NCI-H82 (cell line): ENCODE measurements at places on chromosomes 11 and 22.

DNA sequence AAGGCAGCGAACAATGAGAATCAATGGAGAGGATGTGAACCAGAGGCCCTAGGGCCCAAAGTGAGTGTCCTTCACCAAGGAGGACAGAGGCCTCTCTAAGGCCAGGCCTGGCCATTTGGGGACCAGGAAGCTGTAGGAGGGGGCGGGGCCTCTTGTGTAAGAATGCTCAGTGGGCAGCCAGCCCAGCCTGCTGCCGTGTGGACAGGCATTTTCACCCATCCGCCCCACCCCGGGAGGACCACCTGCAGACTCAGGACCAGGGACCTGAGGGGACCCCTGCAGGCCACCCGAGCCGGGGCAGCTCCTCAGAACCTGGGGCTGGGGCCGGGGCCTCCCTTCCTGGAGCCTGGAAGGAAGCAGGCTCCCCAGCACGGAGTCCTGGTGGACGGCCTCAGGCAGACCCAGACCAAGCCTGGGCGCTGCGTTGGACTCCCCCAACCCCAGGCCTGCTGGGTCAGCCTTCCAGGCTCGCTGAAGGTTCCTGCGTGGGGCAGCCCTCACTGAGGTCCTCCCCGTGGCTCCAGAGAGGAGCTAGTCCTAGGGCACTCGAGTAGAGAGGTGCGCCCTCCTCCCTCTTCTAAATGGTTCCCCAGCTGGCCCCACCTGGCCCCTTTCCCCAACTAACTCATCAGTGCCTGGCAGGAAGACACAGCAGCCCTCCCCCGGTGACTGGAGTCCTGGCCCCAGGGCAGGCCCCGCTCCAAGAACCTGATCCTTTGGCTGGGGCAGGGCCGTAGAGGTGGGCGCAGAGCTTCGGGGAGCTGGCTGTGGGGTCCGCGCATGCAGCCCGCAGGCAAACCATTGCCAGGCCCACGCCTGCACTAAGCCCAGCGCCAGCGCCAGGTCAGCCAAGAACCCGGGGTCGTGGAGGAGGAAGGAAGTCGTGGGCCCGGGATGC lies 1.5 kb upstream of the TRABD start:
- DNase-seq, result no peak

GRCh38 chr11:91248199-91248807 lies 976.3 kb upstream of the FAT3 start:
- peak; percentile 65 for DNase-seq

GRCh38 chr11:13368041-13368446 lies 90.5 kb downstream of the BMAL1 start:
- no peak for DNase-seq

- no peak for DNase-seq
Observed at GRCh38 chr11:115469361-115469760, 34.9 kb downstream of the CADM1 start.

GRCh38 chr11:2572491-2573239 lies 127.1 kb downstream of the KCNQ1OT1 start:
- DNase-seq, result no peak

GRCh38 chr11:62433904-62434276 lies 15.1 kb downstream of the SCGB1A1 start:
- peak; percentile 19 for DNase-seq

DNA sequence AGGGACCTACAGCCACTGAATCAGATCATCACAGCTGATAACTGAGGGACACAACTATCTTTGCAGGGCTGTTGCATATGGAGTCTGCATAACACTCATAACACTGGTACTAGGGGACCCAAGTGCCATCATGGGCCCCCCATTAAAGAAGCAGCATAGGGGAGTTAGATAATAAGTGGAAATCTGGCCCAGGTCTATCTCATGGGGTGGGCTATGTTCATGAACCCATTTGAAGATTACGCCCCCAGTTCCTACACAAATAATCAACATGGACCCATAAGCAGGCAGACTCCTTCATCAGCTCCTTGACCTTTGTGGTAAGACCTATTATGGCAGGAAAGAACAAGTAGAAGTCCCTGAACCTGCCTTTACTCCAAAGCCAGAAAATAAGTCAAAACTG lies 48.8 kb downstream of the ASCL2 start:
- DNase-seq, result no peak

DNA sequence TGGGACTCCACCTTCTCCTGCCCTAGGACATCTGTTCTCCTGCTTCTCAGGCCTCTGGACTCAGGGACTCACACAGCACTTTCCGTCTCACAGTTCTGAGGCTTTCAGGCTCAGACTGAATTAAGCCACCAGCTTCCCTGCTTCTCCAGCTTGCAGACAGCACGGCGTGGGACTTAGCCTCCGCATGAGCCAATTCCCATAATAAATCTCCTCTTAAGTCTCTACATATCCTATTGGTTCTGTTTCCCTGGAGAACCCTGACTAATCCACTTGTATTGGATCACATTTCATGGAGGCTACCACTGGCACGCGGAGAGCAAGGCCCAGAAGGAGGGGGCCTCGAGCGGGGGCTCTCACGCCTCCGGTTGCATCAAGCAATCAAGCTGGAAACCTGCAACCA lies 1313.6 kb downstream of the TBC1D22A start:
- peak; percentile 92 for DNase-seq

- DNase-seq, result peak; percentile 28
Observed at GRCh38 chr11:46237248-46238077, 40.0 kb upstream of the CREB3L1 start.

DNA sequence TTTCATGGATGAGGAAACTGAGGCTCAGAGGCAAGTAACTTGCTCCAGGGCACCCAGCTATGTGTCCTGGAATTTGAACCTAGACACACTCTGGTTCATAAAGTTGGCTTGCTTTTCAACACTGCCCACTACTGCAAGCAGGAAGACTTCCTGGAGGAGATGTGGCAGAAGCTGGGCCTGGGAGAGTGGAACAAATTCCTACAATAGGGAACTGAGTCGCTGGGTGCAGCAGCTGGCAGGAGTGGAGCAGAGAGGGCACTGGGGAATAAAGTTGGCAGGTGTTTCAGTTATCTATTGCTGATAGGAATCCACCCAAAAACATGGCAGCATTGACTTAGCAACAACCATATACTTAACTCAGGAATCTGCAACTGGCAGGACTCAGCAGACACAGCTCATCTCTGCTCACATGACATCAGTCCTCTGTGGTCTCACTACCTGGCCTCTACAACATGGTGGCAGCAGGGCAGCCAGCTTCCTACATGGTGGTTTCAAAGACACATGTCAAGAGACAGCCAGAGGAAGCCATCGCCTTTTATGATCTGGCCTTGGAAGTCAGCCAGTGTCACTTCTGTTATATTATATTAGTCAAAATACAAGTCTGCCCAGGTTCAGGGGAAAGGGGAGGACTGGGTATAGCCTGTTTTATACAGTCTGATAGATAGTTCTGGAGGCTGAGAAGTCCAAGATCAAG lies 10.6 kb upstream of the CARD10 start:
- no peak for DNase-seq

DNA sequence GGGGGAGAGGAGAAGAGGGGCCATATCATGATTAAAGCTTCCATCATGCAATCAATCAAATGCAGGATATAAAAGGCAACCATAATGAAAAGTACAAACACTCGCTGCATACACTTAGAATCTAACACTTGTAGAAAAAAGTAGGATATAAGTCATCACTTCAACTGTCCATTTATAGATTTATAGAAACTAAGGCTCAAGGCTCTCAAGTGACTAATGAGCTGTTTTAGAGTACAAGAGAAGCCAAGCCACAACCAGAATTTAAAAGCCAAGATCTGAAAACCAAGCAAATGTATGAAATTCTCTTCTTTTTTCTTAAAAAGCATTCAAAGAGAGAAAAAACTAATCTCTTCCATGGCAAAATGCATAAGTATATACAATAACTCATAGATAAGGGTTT lies 160.2 kb upstream of the BLID start:
- DNase-seq, result no peak

GRCh38 chr11:32087597-32087996 lies 3.3 kb upstream of the RCN1 start:
- DNase-seq, result no peak

DNA sequence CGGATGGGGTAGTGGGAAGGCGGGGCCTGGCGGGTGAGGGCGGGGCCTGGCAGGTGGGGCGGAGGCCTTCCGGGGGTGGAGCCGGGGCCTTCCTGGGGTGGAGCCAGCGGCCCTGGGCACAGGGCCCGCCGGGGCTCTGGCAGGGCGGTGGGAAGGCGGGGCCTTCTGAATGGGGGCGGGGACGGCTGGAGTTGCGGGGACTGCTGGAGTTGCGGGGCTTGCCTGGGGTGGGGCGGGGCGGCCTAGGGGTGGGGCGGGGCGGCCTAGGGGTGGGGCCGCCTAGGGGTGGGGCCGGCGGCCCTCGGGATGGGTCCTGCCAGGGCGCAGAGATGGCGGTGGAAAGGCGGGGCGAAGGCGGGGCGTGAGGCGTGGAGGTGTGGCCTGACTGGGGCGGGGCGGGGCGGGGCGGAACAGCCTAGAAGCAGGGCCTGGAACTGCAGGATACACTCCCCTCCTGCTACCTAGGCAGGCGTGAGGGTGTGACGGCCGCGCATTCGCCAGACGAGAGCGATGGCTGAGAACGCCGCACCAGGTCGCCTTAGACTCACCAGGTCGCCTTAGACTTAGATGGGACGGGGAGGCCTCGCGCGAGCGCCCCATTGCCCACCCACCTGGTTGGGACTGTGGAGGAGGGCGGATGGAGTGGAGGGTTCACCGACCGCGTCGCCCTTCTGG lies 19.3 kb downstream of the RRP7A start:
- DNase-seq, result peak; percentile 56

- no peak for DNase-seq
Observed at GRCh38 chr22:19765477-19766239, 5.1 kb downstream of the TBX1 start.

DNA sequence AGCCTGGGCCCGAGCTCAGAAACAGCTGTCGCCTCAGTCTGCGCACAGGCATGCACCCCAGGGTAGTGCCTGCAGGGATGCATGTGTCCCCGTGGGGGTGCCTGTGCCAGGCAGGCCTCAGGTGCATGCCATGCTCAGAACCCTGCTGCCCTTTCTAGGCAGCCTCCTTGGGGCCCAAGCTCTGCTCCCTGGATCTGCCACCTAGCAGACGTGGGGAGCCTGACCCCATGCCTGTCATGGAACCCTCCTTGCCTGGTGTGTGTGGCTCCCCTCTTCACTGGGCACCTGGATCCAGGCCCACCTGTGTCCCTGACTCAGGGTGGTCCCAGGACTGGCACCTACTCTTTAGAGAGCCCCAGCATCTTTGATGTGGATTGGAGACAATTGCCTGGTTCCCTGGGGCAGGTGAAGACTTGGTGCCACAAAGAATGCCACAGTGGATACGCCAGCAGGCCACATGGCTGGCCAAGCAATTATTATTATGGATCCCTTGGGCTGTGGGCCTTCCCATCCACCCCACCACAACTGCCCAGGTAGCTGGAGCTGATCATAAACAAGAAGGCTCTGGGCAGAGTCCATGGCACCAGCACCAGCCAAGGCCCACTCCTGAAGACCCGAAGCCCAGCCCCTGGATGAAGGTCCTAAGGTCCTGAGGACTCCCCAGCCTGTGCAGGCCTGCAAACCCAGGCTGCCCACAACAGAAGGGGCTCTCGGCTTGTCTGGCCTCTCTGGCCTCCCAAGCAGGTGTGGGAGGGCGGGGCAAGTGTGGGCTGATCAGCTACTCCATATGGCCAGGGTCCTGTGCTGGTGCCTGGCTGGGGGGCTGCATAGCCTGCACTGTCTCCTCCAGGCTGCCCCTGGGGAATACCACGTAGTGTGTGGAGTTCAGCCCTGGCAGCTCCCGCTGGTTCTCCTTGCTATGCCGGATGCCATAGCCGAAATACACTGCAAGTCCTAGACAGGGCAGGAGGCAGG lies 3.8 kb downstream of the SLC7A4 start:
- DNase-seq, result peak; percentile 91

DNA sequence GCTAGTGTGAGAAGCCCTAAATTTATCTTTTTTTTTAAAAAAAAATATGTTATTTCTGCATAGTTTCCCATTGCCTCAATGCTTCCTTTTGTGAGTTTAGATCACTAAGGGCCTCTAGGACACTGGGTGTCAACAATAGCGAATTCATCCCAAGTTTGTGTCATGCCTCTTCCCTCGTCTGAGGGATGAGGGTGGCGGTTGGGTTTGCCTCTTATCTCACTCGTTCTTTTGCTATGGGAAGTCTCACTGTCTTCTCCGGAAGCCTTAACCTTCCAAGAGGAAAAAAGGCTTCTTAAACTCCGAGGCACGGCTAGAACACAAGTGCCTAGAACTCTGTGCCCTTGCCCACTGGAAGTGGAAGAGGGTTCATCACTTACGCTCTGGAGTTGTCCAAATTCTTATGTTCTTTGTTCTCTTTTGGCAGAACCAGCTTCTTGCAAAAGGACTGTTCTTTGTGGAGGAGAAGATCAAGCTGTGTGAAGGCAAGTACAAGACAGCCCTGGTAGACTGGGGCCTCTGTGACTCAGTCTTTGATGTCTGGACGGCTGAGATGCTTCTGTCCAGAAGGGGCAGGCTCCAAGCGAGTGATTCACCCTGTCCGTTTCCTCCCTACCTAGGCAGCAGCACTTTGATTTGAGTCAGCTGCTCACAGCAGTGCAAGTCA lies 78.5 kb downstream of the TRAF6 start:
- DNase-seq, result no peak

GRCh38 chr11:72300268-72300667 lies 56.3 kb upstream of the PHOX2A start:
- DNase-seq, result no peak

- DNase-seq, result peak; percentile 71
Observed at GRCh38 chr11:82864268-82864667, 36.0 kb downstream of the PRCP start.

DNA sequence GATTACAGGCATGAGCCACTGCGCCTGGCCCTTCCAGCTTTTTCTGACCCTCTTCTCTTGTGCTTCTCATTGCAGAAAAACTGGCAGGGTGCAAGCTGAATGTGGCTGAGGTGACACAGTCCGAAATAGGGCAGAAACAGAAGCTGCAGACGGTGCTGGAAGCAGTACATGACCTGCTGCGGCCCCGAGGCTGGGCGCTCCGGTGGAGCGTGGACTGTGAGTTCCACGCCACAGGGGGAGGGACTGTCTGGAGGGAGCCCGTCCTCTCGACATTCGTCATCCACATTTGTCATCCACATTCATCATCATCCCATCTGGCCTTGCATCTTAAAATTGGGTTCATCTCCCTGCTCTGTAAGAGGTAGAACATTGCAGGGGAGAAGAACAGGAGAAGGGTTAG lies 49.3 kb upstream of the PARVG start:
- no peak for DNase-seq

GRCh38 chr11:129260750-129261149 lies 68.6 kb upstream of the ARHGAP32 start:
- no peak for DNase-seq

GRCh38 chr11:123892031-123892430 lies 6.6 kb upstream of the TMEM225 start:
- DNase-seq, result no peak

DNA sequence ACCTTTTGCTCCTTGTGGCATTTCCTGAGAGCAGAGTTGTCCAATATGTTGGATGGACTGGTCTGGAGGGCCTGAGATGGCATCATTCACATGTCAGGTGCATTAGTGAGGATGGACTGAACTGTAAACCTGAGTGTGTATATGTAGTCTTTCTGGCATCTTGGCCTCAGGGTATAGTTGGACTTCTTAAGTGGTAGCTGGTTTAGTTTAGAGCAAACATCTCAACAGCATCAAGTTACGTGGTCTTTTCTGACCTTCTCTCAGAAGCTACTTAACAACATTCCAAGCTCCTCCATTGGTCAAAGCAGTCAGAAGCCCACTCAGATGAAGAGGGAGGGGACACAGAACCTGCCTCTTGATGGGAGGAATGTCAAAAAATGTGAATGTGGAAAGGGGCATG lies 829.9 kb downstream of the METTL15 start:
- no peak for DNase-seq
